ENCODE measurements at places on chromosomes 5 and 9. TPM values are rescaled to one million over a fixed set of nuclear protein-coding genes. Genes with fewer than 3 reads are reported as not detected.

DNA sequence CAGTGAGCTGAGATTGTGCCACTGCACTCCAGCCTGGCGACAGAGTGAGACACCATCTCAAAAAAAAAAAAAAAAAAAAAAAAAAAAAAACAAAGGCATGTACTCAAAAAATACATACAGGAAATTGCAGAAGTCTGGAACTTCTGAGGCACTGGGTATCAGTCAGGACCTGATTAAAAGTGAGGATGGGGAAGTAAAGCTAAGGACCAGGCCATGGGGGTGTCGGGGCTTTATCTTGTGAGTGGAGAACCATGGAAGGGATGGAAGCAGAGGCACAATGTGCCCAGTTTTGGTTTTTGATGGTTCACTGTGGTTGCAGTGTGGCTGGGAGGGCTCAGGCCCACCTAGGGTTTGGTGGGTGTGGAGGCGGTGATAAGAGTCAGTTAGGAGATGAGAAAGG is 212.7 kb upstream of the PIK3R1 start:
- DNase-seq, result no peak

GRCh38 chr5:31957151-31957550 is 217.0 kb downstream of the GOLPH3 start:
- no peak for DNase-seq

DNA sequence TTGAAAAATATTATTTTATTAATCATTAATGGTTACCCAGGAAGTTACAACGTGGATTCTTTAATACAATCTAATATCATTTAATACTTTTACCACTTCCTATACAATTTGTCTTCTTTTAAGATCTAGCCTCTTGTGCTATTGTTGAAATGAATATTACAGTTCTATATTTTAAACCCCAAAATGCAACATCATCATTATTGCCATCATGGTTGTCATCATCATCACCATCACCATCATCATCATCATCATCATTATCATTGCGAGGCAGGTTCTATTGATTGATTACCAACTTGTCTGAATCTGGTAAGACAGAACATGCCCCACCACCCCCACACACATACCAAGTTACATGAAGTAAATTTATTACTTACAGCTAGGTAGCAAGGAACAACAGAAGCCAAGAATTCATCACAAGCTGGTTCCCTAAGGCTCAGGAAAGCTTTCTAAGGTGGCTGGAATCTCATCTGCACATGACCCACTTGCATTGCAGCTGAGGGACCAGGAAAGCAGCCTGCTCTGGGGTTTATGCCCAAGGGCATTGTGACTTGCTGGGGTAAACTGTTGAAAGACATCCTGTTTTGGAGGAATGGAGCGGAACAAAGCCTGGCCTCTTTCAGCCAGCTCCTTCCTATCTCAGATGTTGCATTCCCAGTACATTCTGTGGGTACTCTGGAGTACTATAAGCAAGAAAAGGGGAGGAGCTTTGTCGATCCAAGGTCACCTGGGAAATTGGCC is 418.1 kb downstream of the PRR16 start:
- DNase-seq, result peak; percentile 9

- DNase-seq, result no peak
These were observed 36.8 kb upstream of the COL5A1 start for GRCh38 chr9:134604834-134605233.

- DNase-seq, result no peak
These were observed 8.1 kb upstream of the PFDN1 start for GRCh38 chr5:140311011-140311467.

DNA sequence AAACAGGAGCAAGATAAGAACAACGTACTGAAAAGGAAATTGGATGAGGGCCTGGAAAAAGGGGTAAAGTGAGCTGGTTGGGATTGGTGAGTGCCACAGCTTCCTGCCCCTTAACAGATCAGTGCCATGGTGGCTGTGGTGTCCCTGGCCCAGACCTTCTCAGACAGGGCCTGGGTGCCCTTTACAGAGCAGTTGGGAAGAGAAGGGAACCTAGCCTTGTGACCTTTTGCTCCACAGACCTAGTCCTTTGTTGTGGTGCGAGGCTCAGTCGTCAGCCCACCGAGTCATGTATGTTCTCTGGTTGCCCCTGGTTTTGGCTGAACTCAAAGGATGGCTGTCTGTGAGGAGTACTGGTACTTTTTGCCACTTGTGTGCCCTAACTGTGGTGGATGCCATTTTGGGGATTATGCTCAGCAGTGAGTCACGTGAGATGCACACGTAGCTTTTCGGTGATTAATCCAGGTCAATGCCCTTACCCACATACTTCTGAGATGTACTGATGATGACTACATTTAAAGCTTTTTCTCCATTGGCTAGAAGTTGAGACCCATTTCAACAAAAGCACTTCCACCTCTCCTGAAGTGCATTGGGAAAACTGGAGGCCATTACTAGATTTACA is 48.4 kb downstream of the EXOSC2 start:
- DNase-seq, result no peak

DNA sequence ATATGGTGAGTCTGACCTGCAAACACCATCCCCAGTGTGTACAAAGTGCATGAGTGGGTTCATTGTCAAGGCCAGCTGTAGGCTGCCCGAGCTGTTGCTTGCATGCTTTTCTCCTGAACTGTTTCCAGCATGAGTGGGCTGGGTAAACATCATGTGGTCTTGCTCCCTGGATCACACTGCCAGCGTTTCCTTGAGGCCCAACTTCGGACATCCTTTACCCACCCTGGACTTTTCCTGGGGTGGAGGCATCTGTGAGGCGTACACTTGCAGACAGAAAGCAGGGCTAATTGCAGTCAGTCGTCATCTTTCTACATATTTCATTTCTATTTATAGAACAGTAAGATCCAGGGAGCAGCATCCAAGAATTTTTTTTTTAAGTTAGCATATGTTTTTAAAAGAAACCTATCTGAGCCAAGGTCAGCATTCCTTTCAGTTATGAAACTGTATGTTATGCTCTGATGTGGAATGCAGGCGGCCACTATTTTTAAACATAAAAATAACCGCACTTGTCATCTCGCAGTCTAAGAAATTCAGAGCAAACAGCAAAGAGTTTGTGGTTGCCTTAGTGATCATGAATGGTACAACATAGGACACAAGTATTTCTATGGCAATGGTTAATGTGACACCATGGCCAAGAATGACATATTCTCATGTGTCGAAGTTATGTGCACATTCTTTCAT is 106.5 kb upstream of the DMRT1 start:
- no peak for DNase-seq

Gene SLC34A3
- not detected for total RNA-seq

GRCh38 chr5:124806373-124807077 is 60.1 kb upstream of the ZNF608 start:
- peak; percentile 39 for DNase-seq

DNA sequence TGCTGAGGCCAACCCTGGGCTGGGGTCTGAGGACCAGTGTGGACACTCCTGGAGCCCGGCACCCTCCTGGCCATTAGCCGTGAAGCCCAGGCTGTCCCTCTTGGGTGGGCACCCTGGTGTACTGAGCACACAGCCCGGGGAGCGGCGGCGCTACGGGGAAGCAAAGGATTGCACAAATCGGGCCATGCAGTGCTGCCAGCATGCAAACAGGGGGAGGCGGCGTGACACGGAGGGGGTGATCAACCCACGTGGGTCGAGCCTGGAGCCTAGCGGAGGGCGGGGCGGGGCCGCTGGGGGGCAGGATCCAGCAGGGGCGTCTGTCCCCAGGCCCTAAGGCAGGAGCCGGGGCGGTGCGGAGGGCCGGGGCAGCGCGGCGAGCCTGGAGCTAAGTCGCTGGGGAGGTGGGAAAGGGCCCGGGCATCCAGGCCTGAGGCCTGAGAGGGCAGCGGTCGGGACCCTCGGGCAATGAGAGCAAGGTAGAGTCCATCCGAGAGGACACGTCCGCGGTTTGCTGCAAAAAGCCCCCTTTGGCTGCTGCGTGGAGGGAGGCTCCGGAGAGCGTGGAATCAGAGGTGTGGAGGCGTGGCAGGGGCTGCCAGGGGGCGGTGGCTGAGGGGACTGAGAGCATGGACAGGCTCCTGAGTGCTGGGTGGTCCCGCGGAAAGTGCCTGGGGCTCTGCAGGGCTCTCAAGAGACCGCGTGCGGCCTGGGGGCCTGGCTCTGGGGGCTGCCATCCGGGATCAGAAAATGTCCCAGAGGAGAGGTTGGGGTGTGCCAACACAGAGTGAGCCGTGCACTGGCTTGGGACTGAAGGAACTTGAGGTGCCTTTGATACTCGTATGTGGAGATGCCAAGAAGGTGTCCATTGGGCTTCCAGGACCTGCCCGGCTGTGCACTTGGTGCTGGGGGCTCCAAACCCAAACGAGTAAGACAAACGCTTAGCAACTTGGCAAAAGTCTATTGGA is 94.2 kb downstream of the BARX1 start:
- peak; percentile 45 for DNase-seq

DNA sequence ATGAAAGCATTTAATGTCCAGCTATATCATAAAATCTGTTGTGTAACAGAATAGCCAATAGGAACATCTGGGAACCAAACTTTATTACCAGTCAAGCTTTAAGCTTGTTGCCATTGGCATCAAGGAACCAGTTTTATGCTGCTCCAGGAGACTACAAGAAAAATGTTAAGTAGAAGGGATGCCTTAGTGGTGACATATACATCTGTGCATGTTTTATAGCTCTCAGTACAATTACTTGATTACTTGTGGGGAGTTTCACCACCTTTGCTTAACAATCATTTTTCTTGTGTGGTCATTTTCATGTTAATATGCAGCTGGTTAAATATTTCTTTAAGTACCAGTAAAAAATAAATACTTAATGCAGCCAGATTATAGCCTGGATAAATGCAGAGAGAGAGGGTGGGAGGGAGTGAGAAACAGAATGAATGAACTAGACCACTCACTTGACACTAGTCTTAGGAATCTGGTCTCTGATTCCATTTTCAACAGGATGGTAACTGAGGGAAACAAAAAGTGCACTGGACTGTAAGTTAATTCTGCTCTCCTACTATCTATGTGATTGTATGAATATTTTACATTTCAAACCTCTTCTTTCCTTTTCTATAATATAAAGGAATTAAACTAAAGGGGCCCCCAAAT is 35.7 kb upstream of the LURAP1L start:
- DNase-seq, result peak; percentile 14

GRCh38 chr9:25205285-25205684 is 473.0 kb downstream of the TUSC1 start:
- peak; percentile 57 for DNase-seq

GRCh38 chr9:31783491-31783890 is 601.0 kb upstream of the ACO1 start:
- DNase-seq, result no peak

GRCh38 chr5:116411101-116411571 is 163.5 kb downstream of the SEMA6A start:
- no peak for DNase-seq

DNA sequence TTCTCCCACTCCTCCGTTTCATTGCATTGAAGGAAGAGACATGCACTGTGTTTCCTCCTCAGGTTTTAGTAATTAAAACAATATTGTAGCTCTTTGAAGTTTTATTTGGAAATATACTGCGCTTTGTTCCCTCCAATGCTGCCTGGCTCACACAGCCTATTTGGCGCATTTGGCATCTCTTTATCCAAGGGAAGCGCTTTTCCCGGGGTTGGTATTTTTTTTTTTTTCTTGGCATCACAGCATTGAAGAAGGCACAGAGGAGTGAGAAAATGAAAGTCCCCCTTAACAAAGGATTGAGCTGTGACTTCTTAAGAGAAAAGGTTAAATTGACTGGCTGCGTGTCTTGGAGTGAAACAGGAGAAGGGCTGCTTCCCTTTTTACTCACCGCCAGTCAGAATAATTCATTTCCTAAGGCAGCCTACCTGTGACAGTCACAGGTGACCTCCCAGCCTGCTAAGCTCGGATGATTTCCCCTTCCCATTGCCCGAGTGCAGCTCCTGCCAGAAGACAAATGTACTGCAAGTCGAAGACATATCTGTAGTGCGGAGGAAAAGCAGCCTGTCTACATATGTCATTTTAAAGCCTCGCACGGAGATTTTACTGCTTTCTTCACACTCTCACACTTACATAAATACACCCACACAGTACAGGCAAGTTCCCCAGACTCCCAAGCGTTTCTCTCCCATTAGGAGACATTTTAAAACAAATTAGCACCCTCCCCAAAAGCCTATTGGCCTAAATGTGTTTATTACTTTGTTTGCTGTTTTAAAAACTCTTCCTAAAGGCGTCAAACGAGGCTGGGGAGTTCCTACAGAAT is 665.5 kb upstream of the ZNF608 start:
- peak; percentile 61 for DNase-seq

- DNase-seq, result no peak
These were observed 1.5 kb downstream of the DCAF10 start for GRCh38 chr9:37801959-37802711.

Gene SAXO1
- total RNA-seq, result not detected

DNA sequence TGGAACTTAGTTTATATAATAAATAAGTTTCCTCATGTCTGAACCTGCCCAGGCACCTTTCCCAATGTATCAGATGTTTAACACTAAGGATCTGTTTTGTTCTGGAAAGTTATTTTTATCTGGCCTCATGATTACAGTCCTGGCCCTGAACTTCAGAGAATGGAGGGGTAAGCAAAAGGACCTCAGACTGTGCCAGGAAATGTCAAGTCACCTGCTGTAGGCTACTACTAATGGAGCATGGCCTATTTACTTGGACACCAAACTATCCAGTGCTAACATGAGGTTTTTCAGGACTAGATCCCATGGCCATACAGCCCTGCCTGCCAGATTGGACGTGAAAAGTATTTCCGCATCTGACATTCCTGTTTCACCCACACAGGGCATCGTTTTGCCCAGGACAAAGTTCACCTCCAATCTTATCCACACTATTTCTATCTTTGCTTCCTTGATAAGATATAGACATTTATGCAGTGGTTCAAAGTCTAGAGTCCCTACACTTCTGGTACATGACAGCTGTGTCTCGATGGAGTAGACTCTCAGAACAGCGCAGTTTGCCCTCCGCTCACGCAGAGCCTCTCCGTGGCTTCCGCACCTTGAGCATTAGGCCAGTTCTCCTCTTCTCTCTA is at the start of gene BTNL8:
BTNL8 (plus strand) TSS at position 539 of the 626 bp plus-strand sequence. CDS start 152 bp downstream, outside the sequence.
- DNase-seq, result no peak

GRCh38 chr5:78660401-78660800 is 11.8 kb upstream of the LHFPL2 start:
- no peak for DNase-seq

Gene GRXCR2
- total RNA-seq, result not detected

Gene SLC1A1
- total RNA-seq, result 8.8 TPM

Gene KIF27
- 3.9 TPM for total RNA-seq

GRCh38 chr5:156000115-156000514 is 326.8 kb upstream of the SGCD start:
- DNase-seq, result no peak

DNA sequence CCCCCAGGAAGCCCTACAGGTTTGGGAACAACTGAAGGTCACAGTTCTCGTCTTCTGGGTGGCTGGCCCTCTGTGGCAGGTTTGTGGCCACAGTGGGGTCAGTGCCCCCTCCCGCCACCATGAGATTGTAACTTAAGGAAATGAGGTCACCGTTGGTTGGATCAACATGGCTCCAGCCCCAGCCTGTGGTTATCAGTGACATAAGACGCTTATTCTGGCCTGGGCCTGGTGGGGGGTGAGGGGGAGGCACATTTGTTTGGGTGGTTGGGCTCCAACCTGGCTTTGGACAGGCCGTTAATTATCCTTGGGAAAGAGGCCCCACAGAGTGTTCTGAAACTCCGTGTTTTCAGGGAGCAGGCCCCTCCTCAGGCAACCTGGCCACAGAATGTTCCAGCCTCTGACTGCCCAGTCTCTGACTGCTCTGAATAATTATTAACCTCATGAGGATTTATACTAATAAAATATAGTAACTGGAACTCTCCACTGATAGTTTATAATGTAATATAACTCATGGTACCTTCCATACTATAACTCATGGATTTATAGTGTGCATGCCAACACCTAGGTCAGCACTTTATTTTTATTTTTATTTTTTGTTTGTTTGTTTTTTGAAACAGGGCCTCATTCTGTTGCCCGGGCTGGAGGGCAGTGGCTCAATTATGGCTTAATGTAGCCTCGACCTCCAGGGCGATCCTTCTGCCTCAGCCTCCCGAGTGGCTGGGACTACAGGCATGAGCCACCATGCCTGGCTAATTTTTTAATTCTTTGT is 58.0 kb upstream of the RPL26L1 start:
- no peak for DNase-seq
